ENCODE measurements at places on chromosomes 1 and 21.

- DNase-seq: no peak
Observed at GRCh38 chr1:247445526-247446356, 12.2 kb downstream of the OR2B11 start.

DNA sequence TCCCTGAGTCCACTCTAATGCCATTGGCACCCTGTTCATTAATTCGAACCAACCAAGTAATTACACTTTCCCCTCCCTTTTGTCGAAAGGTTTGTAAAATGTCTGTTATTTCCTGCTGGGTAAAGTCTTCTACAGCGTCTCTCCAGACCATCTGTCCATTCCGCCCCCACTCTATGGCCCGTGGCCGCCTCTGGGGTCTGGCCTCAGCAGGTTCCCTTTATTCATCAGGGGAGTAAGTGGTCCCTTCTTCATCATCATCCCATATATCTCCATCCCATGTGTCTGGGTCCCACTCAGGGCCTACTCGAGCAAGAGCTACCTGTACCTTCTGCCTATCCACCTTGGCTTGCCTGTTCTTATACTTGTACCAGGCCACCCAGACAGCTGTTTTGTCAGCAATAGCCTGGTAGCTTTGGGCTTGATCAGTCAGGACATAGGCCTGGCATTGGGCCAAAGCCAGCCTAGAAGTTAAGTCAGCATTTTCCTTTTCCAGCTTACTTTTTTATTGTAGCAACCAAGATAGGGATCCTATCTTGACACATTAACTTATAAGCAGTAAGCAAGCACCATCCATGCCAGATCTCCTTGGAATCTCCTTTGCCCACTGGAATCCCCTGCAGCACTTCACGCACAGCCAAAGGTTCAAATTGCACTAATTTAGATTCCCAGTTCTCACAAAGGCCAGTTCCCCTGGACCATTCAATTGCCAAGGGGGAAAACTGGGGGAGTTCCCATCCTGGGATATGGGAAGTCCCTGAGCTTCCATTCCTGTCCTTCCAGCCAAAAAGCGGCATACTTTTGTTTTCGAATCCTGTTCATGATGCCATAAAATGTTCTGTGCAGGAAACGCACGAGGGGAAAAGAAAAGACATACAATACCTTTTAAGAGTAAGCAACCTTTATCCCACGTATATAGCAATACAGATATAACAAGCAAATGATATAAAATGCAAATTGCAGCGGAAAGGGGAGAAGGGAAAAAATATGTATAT lies 6.6 kb upstream of the STUM start:
- DNase-seq: no peak

GRCh38 chr21:34668803-34669148 lies at the start of gene CLIC6:
Gene CLIC6, plus strand, starts transcription at chr21:34668994. Its CDS starts 395 bp downstream, at chr21:34669389.
- no peak for DNase-seq

GRCh38 chr1:93235261-93235660 lies 54.7 kb downstream of the CCDC18 start:
- no peak for DNase-seq

DNA sequence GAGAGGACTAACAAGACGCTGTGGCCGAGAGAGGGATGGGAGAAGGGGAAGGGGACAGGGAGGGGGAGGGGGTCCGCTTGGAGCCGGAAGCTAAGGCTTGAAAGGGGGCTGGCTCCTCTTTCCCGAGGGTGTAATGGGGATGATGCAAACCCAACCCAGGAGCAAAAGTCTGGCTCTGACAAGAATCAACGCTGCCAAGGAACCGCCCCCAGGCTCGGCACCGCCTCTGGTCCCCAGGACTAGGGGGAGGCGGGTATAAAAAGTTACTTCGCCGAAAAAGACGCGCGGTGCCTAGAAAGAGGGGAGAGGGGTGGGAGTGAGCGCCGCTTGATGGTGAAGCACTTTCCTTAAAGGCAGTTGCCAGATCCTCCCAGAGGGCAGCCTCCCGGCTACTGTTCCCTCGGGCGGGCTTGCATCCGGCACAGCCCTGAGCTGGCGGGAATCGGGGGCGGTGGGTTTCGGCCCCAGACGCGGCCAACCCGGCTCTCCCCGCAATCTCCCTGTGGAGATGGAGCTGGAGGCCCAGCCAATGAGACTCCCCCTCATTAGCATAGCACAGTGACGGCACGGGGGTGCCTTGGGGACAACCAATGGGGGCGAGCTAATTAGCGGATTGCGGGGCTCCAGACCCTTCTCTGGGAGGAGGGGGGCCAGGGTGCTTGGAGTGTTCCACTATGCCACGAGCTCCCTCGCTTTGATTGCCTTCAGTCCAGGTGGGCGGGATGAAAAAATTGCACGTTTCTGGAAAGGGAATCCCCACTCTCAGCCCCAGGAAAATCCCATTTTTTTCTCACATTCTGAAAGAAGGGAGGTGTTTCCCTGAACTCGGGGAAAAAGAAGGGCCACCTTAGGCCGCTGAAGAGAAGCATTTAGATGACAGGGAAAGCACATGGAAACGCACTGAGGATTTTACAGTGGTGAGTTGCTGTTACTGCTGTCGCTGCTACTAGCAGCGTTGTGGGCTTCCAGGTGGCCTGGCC lies at the start of gene KCNT2:
Gene KCNT2, minus strand, starts transcription at position 51 of the 980 bp plus-strand sequence. CDS start 131 bp downstream, outside the sequence.
- no peak for DNase-seq

- DNase-seq: no peak
Observed at GRCh38 chr1:17933971-17934370, 173.6 kb upstream of the IGSF21 start.

DNA sequence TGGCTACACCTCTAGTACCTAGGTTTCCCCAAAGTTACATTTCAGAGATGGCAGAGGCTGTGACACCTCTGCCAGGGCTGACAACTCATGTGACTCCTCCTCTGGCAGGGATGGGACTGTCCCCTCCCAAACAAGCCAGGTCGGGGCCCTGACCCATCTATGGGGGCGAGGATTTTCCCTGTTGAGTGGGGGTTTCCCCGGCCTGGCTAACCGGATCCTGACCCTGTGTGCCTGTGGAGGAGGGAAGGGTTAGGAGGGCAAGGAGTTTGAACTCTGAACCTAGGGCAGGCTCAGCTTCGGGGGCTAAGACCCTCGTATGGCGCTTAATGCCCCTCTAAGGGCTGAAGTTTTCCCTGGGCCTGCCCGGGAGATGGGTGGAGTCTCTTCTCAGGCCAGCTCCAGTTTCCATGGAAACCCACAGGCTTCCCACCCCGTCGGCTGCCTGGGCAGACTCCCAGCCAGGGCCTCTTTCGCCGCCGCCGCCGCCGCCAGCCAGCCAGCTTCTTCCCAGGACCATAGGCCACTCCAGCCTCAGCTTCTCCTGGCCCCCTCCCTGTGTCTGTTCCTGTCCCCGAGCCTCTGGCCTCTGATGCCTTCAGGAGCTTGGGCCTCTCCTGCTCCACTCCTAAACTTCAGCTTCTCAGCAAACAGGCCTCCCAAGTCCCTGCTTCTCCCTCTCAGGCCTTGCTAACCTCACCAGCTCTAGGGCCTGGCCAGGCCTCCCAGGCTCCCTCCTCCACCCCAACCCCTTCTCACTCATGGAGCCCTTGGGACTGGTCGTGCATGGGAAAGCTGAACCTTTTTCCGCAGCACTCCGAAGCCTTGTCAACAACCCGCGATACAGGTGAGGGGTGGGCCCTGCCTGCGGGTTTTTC lies at the start of gene BTBD19:
Gene BTBD19, plus strand, starts transcription at position 461 of the 875 bp plus-strand sequence. Its CDS starts 298 bp downstream, at position 759.
- DNase-seq: no peak

- no peak for DNase-seq
Observed at GRCh38 chr1:203645996-203646395, 19.4 kb downstream of the ATP2B4 start.

DNA sequence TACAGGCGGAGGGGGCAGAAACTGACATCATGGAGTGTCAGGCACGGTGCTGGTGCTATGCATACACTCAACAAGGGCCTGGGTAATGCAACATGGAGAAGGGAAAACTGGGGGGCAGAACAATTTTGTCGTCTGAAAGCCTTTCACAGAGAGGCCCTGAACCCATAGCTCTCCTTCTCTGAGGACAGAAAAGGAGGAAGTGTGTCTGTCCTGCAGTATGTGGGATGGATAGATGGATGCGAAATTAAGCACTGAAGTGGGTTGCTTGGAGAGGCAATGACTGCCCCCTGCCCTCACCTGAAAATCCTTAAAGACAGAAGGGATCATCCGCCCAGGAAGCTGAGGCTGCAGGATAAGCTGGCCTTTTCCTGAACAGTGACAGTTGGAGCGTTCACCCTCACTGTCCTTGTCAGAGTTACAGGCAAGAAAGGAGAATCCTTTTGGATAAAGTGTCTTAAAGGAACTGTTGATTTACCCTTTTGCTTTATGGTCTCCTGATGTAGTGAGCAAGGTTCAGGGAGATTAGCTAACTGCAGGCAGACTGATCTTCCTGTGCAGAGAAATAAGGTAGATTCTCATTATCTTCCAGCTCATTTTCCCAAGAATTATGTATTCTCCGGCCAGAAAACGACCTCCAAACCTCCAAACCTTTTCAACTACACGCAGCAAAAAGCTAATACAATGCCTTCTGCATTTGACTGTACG lies 1.6 kb upstream of the FAM20B start:
- DNase-seq: no peak

GRCh38 chr1:110348771-110349170 lies 9.6 kb downstream of the RBM15 start:
- DNase-seq: no peak

- DNase-seq: no peak
Observed at GRCh38 chr1:68202239-68202832, 30.0 kb downstream of the WLS start.

- no peak for DNase-seq
Observed at GRCh38 chr21:42424914-42425541, 21.3 kb downstream of the UBASH3A start.

DNA sequence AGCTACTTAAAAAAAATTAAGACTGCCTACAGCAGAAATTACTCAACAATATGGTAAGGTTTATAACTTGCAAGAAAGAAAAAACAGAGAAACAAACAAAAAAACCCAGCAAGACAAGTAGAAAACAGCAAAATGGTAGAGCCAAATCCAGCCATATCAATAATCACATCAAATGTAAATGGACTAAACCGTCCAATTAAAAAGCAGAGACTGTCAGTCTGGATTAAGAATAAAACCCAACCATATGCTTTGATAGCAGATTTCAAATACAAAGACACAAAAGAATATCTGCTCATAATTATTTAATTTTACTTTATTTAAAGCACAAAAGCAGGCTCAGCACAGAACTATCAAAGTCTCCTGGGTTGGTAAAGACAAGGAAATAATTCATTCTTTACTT lies 17.5 kb downstream of the PACC1 start:
- DNase-seq: no peak

- no peak for DNase-seq
Observed at GRCh38 chr1:233627823-233628222, 13.9 kb downstream of the KCNK1 start.

- no peak for DNase-seq
Observed at GRCh38 chr1:178048426-178048825, 45.5 kb upstream of the RASAL2 start.

DNA sequence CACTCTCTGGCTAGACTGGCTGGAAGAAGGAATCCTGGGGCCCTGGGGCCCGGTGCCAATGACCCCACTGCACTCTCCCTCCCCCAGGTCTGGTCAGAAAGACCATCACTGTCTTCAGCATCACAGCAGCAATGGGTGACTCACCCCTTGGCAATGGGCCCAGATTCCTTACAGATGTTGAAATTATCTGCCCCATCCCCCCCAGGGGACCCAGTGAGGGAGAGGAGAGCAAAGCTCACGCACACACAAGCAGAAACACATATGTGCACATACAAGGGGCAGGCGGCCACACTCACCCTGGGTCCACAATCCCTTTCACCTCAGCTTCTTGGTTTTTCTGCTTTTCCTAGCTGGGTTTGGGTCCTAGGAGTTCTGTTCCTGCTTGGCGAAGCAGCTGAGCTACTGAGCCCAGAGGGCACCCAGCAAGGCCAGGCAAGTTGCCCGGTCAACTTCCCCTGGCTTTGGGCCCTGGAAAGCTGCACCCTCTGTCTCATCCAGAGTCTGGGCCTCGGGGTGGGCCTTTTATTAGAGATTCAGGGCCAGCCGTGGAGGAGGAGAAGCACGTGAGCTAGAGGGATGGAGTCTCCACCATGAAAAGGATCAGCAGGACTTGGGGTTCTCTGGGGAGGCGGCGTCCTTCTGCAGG lies 2.6 kb downstream of the COL16A1 start:
- no peak for DNase-seq

DNA sequence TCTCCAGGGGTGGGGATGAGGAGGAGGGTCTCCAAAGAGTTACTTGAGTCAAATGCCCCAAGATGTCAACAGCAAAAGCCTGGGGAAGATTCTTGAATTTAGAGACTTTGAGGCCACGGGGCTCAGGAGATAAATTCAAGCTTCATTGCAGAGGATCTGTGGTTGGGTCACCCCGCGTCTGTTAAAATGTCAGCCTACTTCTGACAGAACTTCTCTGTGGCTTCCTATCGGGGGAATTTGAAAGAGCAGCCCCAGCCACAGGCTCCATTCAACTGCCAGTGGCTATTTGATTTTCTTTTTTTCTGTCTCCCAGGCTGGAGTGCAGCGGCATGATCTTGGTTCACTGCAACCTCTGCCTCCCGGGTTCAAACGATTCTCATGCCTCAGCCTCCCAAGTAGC lies 62.5 kb upstream of the EFHD2 start:
- DNase-seq: no peak

DNA sequence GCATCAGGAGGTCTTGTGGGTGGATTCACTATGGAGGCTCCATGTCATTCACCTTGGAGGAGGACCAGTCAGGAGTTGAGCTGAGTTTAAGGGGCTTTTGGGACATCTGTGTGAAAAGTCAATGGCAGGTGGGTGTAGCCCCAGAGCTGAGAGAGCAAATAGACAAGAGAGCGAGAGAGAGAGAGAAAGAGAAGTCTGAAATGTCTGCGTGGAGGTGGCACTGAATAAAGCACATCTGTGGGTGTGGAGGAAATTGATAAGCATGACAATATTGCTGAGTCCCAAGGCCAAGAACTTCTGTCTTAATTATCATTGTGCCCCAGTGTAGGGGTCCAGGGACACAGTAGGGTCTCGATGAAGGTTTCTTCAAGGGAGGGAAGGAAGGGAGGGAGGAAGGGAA lies 79.5 kb upstream of the VAMP3 start:
- DNase-seq: no peak

GRCh38 chr1:184910005-184910404 lies 64.3 kb downstream of the NIBAN1 start:
- no peak for DNase-seq

- DNase-seq: no peak
Observed at GRCh38 chr1:98333406-98333805, 328.1 kb upstream of the SNX7 start.

DNA sequence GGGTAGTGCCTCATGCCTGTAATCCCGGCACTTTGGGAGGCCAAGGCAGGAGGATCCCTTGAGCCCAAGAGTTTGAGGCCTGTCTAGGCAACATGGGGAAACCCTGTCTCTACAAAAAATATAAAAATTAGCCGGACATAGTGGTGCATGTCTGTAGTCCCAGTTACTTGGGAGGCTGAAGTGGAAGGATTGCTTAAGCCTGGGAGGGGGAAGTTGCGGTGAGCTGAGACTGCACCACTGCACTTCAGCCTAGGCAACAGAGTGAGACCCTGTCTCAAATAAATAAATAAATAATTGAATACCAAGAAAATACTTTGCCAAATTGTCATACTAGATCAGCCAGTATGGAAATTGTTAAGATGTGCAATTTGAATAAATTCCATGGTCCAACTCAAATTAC lies 5.9 kb upstream of the RBBP5 start:
- no peak for DNase-seq
